Astrocyte of the spinal cord (primary cell): ENCODE measurements at places on chromosomes 11 and 22.

GRCh38 chr11:72642043-72642883 lies 32.0 kb downstream of the PDE2A start:
- no peak for DNase-seq

GRCh38 chr11:113384551-113384950 lies 3.0 kb upstream of the ANKK1 start:
- peak; percentile 90 for DNase-seq

- DNase-seq = no peak
Measured at GRCh38 chr11:125397421-125397820, 98.6 kb downstream of the FEZ1 start.

DNA sequence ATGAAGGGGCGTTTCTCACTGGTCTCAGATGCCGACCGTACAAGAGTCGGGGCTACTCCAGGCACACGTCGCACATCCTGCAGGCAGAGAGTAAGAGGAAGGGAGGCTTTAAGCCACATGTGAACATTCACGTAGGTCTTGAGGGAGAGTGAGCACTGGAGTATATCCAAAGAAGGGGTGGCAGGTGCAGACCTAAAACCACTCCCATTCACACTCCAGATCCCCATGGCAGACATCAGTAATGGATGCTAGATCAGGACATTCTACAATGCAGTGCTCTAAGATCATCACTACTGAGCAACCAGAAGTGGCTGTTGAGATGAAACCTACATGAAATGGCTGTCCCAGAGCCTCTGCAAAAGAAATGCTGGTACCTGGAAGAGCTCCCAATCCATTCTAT lies 39.0 kb downstream of the WT1 start:
- DNase-seq = no peak

DNA sequence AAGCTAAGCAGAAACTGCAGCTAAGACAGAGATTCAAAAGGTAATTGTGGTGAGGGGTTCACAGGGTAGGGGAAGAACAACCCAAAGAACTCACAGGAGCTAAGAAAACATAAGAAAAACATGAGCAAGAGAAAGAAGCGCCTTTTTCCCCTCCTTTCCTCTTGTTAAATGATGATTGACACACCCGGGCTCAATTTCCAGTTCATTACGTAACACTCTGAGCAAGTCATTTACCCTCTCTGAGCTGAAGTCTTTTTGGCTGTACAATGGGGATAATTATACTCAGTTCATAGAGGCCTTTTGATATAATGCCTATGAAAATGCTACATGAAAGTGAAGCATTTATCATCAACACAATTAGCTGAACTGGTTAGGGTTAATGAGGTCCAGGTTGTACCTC lies 17.2 kb downstream of the LRP4 start:
- no peak for DNase-seq

- no peak for DNase-seq
Measured at GRCh38 chr11:33926671-33927552, 35.0 kb upstream of the LMO2 start.

GRCh38 chr11:102280245-102280833 lies 36.9 kb upstream of the BIRC3 start:
- DNase-seq = no peak

DNA sequence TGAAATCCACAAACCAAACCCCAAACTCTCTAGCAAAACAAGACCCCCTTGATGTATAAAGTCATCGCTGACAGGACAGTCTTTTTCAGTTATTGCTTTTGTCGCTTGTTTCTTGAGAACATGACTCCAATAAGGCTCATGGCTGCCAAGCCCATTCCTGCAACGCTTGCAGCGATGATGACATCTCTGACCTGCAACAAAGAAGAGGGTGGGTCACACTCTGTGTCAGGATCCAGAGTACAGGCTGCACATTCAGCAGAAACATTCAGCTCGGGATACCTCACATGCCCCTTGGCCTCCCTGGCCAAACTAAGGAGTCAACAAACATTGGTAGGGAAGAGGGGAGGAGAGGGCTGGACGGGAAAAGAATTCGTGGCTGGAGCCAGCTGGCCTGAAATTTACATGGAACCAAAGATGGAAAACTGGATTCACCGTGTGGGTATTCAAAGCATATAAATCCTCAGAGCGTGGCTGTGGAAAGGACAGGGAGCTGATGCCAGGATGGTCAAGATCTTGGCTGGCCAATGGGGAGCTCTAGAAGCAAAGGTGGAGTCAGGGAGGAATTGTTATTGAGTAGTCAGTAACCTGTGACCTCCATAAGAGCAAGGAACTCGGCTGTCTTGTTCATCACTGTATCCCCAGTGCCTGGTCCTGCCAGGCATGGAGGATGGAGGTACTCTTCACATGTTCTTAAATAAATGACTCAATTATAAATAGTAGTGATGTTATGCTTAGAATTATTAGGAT lies 11.8 kb upstream of the PLAAT2 start:
- DNase-seq = peak; percentile 29

- no peak for DNase-seq
Measured at GRCh38 chr22:34255042-34255441, 334.8 kb upstream of the LARGE1 start.

DNA sequence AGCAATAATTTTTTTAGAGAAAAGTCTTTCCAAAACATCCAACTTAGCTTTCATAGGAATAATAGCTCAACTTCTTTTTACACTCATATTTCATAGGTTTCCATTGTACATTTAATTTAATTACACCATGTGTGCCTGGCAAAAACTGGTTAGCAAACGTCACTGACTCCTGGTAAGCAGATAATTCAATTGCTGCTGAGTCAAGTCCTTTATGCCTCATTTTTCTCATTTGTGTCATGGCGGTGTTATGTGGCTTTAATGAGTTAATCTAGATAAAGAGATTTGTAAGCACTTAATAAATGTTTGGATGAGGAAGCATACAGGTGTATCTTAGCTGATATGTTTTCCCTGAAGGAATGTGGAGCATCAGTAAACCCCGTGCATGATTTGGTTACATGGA lies 41.2 kb upstream of the PAK1 start:
- DNase-seq = no peak

DNA sequence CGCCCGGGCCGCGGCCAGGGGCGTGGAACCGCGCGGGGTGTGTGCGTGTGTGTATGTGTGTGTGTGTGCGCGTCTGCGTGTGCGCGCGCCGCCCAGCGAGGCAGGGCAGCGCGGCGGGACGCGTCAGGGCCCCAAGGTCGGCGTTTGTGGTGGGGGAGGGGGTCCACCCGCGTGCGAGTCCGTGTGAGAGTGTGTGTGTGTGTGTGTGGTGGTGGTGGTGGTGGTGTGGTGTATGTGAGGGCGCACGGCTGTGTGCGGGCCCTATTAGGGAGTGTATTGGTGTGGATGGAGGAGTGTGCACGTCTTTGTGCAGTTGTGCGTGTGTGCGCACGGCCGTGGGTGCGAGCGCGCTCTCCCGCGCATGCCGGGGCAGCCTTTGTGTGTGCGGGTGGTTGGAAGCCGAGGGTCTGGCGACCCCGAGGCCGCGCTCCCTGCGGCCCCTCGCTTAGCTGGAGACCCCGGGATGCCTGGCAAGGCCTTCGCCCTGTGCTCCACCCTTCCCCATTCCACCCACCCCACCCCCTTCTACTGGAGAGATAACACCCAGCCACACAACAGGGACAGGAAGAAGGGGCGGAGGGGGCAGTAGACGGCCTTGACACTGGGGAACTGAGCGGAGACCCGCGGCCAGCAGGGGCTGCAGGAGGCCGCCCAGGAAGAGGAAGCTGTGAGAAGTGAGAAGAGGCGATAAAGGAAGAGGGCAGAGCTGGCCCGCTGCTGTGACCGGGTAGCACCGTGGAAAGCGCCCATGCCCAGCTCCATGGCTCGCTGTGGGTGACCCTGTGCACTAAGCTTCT lies 528 bp upstream of the ARRB1 start:
- DNase-seq = no peak

DNA sequence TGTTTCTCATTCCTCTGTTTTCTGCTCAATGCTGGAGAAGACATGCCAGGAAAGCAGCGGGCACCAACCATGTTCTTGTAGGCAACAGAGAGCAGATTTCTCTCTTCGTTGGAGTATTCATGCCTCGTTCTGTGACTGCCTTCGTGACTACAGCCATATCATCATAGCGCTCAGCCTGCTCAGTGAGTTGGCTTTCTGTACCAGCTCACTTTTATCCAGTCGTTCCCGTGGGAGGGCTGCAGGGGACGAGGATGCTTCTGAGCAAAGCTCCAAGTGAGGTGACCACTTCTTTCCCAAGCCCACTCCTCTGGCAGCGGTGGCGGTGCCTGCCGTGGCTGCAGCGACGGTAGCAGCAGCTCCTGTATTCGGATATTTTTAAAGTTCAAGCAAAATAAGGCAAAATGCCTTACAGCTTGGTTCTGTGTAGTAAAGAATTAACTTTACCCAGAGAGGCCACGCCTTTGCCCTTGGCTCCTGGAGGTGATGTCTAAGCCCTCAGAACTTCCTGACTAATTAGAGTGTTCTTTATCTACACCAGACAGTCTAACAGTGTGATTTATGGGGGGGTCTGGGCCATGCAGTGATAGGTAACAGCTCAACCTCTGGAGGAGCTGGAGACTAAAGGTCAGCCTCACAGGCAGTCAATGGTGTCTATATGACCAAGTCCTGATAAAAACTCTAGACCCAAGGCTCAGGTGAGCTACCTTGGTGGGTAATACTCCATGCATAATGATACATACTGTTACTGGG lies 35.3 kb downstream of the LDHAL6A start:
- DNase-seq = no peak

- no peak for DNase-seq
Measured at GRCh38 chr11:20373568-20374209, 10.2 kb downstream of the HTATIP2 start.

DNA sequence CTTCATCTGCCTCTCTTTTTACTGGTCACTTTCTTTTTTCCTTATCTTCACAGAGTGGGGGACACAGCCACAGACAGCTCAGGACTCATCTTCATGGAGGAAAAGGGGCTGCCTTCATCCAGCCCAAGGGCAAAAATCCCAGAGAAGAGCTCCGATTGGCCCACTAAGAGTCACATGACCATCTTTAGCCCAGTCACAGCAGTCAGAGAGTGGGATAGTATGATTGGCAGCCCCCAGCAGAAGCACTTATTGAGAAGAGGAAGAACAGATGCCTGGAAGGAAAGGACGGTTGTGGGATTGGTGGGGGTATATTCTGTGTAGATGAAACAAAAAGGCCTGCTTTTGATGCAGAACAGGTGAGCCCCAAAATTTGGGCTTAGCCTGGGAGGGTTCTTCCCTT lies 77.8 kb downstream of the MN1 start:
- no peak for DNase-seq

GRCh38 chr11:23404225-23405160 lies 544.2 kb upstream of the CCDC179 start:
- no peak for DNase-seq

GRCh38 chr11:73085189-73085875 lies 56.8 kb downstream of the FCHSD2 start:
- peak; percentile 1 for DNase-seq

GRCh38 chr11:87660926-87661660 lies 514.1 kb downstream of the RAB38 start:
- DNase-seq = no peak

DNA sequence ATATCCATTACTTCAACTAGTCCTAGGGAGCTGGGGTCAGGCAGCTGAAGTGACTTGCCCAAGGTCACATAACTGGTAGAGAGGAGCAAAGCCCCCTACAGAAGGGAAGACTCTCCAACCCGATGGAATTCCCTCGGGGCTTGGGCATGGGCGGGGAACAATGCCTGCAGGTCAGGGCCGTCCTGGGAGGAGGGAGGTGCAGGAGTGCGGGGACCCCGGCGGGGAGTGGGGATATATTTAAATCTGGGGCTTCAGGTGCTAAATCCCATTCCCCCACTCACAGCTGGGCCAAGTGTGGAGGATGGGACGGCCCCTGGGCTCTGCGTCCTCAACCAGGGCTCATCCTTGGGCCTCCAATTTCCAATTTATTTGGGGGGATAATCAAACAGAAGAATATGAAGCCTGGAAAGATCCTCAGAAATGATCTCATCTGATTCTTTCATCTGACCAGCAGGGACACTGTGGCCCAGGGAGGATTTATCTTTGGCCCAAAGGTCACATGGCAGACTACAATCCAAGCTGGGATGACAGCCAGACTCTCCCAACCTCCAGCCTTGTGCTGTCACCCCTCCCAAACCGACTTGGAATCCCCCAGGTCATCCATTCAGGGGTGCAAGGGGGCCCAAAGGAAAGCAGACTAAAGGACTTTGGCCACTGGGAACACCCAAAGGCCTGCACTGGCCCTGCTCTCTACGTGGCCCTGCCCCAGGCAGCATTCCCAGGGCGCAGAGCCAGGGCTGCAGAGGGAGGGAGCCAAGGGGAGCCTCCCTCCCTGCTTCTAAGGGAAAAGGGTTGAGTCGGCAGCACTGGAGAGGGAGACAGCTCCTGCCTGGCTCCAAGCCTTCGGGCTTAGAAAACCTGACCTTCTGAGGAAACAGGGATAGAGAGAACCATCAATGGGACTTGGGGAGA lies 8.7 kb upstream of the C1QTNF6 start:
- DNase-seq = peak; percentile 77

- no peak for DNase-seq
Measured at GRCh38 chr11:97963528-97964331, 1057.0 kb upstream of the CNTN5 start.

DNA sequence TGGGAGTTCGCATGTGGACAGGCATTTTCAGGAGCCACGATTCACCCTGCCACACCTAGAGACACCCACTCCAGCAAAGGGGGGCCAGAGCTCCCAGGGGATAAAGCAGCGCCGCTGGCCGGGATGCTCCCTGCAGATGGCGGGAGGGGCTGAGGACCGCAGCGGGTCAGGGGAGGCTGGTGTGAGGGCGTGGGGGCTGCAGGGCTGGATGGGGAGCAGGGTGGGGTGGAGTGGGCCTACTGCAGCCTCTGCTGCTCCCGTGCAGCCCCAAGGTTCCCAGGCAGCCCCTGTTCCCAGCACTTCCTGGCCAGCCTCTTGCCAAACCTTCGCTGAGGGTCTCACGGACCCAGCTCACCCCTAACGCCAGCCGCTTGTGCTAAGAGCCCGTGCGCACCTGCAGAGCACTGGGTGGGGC lies 13.0 kb downstream of the MUC5B start:
- DNase-seq = no peak

- no peak for DNase-seq
Measured at GRCh38 chr11:112469376-112469775, 208.7 kb upstream of the PLET1 start.

- DNase-seq = peak; percentile 61
Measured at GRCh38 chr11:128022007-128022368, 565.4 kb downstream of the ETS1 start.

GRCh38 chr11:74605403-74605802 lies 13.0 kb downstream of the POLD3 start:
- no peak for DNase-seq

DNA sequence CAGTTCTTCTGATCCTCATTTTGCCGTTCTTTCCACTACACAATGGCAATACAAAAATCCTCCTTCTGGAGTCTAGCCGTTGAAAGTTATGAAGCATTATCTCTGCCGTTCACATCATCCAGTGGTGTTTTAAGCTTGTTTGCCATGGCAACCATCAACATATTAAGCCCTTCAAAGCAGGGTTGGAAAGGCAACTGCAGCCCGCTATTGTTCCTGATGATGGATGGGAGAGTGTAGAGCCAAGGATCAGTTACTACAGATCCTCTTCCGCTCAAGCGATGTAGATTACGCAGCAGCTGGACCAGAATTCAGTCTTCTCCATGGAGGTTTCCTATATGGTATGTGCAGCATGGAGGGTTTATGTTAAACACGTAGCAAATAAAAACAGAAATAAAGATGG lies 352.7 kb downstream of the NTM start:
- DNase-seq = no peak
